ENCODE measurements at places on chromosomes 6 and 20. TPM values are rescaled to one million over a fixed set of nuclear protein-coding genes. Genes with fewer than 3 reads are reported as not detected.

GRCh38 chr6:52340603-52340880, 21.4 kb upstream of the PAQR8 start:
- no peak overlapping the region for H3K27ac ChIP-seq
- H3K27me3 ChIP-seq, result no peaks in the 10 kb centered on the region
- H3K36me3 ChIP-seq, result no peaks in the 10 kb centered on the region
- no peak for DNase-seq
- no peak overlapping the region for H3K4me3 ChIP-seq
- peaks cover 32% of the 10 kb centered on the region for H3K4me1 ChIP-seq

GRCh38 chr6:49528571-49528970, 21.9 kb upstream of the C6orf141 start:
- peaks cover 6% of the 10 kb centered on the region for H3K27me3 ChIP-seq
- no peak overlapping the region for H3K27ac ChIP-seq
- no peak for DNase-seq
- H3K36me3 ChIP-seq, result no peaks in the 10 kb centered on the region
- no peak overlapping the region for H3K4me3 ChIP-seq

DNA sequence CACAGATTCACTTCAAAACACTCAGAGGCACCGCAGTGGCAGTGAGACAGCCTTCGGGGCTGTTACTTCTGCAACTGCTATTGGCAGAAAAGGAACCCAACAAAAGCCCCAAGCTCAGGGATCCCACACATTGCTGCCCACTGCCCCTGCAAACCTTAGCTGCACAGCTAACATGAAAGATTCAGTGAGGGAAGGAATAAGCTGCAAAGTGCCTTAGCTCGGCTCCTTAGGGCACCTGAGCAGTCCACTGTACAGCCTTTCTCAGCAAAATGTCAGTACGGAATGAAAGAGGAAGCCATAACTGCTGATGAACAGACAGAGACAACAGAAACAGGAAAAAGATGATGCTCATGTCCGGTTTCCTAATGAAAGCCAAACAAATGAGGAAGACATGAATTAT, 179.7 kb upstream of the SHLD1 start:
- H3K4me1 ChIP-seq, result peaks cover 34% of the 10 kb centered on the region
- peak overlapping the region; percentile 40 for H3K27ac ChIP-seq
- H3K27me3 ChIP-seq, result no peaks in the 10 kb centered on the region
- peak overlapping the region; percentile 0 for H3K4me3 ChIP-seq
- peak; percentile 16 for DNase-seq

GRCh38 chr6:120608826-120609225, 725.5 kb downstream of the TBC1D32 start:
- no peak for DNase-seq
- no peaks in the 10 kb centered on the region for H3K36me3 ChIP-seq
- no peak overlapping the region for H3K27ac ChIP-seq
- no peak overlapping the region for H3K4me3 ChIP-seq

Gene MYCT1
- total RNA-seq, result not detected

Gene HLA-DQB2
- total RNA-seq, result not detected

All from activated CD4-positive, alpha-beta memory T cell treated with anti-CD3 and anti-CD28 coated beads for 36 hours (primary cell).